NCI-H1436 treated with DMSO at 0.1 percent for 48 hours (cell line): ENCODE measurements at places on chromosomes 5 and 9.

GRCh38 chr5:5711112-5711511 lies 288.6 kb downstream of the ICE1 start:
- no peak for DNase-seq

DNA sequence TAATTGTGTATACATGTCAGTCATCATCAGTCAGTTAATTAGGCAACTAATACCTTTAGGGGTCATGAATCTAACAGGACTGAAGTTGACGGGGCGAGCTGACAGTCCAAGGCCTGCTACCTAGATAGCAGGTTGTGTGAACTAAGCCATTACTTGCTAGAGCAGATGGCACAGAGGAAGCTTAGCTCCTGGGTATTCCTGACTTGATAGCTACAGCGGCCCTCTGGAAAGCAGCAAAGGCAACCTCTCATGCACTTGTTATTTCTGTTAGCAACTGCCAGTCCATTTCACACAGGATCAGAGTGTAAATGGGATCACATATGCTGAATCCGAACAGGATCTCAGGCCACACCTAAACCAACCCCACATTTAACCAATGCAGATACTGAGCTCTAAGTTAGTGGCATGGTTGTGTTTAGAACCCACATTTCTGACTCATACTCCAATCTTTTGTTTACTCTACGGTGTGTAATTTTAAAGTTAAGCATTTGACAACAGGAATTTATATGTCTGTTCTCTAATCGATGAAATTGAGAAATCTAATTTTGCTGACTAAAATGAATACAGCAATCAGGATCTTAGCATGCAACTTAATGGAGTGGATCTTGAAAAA lies 521.3 kb upstream of the ZNF608 start:
- no peak for DNase-seq

DNA sequence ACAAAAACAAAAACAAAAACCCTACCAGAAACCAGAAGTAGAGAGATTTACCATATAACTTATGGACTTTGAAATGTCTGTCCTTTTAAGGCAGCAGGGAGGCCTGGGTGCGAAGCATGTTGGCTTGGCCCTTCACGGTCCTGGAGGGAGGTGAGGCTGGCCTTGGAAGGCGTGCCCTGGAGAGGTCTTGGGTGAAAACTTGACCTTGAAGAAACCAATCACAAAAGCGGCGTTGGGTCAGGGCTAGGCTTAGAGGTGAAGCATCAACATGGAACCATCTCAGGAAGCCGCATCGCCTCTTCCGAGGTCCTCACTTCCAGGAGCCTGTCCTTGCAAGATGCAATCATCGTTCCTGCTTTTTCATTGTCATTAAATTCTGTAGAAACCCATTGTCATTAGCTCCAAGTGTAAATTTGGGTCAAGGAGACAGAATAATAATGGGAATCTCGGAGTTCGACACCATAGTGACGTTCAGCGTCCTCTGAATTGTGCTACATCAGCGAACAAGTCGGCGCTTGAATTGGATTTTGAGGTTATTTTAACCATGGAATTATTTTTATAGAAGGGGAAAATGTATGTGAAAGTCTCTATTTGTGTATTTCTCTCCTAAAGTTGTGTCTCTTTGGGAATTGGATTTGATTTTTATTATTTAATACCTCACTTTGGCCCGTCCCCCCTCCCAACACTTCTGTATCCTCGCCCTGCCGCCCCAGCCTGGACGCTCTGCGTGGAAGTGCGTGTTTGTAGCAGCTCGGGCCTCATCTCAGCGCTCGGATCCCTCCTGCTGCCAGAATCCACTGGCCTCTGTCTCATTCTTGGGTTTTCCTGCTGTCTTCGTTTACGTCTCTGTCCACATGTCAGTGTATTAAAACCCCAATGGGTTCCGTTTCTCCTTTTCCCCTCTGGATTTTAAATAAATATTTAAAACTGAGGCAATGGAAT lies 11.1 kb upstream of the ORM1 start:
- DNase-seq: no peak

DNA sequence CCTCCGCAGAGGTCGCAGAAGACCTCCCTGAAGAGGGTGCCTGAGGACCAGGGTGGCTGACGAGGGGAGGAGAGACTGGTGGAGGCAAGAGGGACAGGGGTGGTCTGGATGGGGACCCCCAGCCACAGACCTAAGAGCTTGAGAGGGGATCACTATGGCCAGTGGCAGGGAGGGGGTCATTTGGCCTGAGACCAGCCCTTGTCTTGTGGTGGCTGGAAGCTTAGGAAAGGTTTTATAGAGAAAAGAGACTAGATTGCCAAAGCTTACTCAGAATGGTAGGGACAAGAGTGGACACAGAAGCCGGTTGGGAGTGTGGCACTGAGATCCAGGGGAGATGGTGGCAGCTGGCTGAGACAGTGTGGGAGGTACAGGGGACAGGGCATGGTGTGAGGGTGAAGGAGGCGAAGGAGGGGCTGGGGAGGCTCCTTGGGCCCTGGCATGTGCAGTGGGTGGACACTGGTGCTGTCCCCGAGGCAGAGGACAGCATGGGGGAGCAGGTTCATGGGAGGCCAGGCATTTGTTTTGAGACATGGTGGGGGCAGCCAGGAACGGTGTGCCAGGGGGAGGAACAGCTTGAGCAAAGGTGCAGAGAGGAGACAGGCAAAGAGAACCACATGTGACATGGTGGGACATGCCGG lies 123.0 kb downstream of the C9orf50 start:
- DNase-seq: no peak

DNA sequence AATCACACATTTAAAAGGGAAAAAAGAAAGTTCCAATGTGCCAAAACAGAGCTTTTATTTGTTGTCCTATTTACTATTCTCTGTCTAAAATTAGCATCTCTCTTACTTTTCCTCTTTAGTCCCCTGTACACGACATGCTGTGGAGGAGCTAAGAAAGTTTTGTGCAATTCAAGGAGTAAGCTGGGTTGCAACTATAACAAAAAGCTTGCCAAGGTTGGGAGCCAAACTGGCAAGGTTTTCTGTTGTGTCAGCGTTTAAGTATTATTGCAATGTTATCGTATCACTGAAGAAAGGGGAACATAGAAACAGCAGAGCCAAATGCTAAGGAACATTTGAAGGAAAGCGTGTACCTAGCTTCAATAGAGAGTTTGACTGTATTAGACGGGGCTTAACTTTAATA lies 680.8 kb downstream of the CETN3 start:
- DNase-seq: no peak
